Cardiac muscle cell (in vitro differentiated cells and primary cell): ENCODE measurements at places on chromosomes 1 and 21. TPM values are rescaled to one million over a fixed set of nuclear protein-coding genes. Genes with fewer than 3 reads are reported as not detected.
A peak's percentile ranks its signal among the peaks of the same experiment; 100 is the strongest.

DNA sequence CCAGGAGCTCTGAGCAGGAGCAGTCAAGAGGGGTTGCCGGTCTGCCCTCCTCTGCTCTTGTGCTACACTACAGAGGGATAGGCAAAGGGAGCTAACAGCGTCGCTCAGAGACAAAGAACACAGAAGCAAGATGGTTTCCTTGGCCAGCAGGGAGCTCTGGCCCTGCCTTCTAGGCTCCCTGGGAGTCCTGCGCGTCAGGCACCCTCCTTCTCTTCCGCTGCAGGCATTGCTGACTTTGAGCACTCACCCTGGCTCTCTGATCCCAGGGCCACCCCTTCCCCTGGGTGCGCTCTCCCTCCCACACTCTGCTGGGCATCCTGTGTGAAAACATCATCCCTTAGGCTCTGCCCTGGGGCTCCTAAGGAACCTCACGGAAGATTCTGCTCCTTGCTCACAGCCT is 489 bp downstream of the TNNI1 start:
- H3K4me3 ChIP-seq = peak overlapping the region; percentile 48
- no peaks in the 10 kb centered on the region for H3K27me3 ChIP-seq
- no peak for DNase-seq
- peaks cover 11% of the 10 kb centered on the region for H3K36me3 ChIP-seq

- no peak overlapping the region for H3K27ac ChIP-seq
- DNase-seq = no peak
- no peak overlapping the region for H3K4me3 ChIP-seq
- H3K4me1 ChIP-seq = no peaks in the 10 kb centered on the region
- H3K27me3 ChIP-seq = no peaks in the 10 kb centered on the region
These were observed 130.4 kb downstream of the LHX4 start for GRCh38 chr1:180360333-180361075.

DNA sequence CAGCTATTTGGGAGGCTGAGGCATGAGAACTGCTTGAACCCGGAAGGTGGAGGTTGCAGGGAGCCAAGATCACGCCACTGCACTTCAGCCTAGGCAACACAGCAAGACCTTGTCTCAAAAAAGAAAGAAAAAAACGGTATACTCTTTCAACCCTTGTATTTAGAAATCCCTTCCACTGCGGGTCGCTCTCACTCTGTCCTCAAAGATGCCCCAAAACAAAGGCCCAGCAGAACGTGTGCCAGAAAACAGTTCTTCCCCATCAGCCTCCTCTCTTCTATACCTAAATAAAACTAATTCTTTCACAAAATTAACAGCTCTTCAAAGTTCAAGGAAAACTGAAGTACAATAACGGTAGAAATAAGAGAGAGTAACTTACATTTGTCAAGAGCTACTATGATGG is 13.2 kb downstream of the SETD4 start:
- no peaks in the 10 kb centered on the region for H3K4me1 ChIP-seq
- H3K27ac ChIP-seq = no peak overlapping the region
- H3K27me3 ChIP-seq = no peaks in the 10 kb centered on the region
- DNase-seq = no peak
- no peak overlapping the region for H3K4me3 ChIP-seq

- H3K27ac ChIP-seq = no peak overlapping the region
- H3K27me3 ChIP-seq = no peaks in the 10 kb centered on the region
- no peaks in the 10 kb centered on the region for H3K36me3 ChIP-seq
- peaks cover 9% of the 10 kb centered on the region for H3K4me1 ChIP-seq
- no peak overlapping the region for H3K4me3 ChIP-seq
These were observed 34.2 kb downstream of the KRTAP10-1 start for GRCh38 chr21:44505673-44506278.

DNA sequence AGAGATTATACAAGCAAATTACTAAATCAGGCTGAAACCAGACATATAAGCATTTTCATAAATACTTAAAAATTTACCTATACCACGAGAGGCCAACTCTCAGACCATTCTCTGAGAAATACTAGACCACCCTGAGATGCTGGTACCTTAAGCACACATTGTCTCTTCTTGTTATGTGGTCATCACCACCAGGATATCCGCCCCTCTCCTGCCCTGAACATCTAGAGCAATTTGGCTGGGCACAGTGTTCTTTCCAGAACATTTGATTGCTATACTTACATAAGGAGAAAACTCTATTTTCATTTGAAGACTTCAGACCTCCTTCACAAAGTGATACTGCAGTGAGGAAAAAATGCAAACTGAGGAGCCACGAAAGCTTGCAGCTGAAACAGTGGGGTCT is 36.2 kb upstream of the DUSP10 start:
- H3K27ac ChIP-seq = no peak overlapping the region
- no peaks in the 10 kb centered on the region for H3K36me3 ChIP-seq
- no peak for DNase-seq
- no peaks in the 10 kb centered on the region for H3K4me1 ChIP-seq

DNA sequence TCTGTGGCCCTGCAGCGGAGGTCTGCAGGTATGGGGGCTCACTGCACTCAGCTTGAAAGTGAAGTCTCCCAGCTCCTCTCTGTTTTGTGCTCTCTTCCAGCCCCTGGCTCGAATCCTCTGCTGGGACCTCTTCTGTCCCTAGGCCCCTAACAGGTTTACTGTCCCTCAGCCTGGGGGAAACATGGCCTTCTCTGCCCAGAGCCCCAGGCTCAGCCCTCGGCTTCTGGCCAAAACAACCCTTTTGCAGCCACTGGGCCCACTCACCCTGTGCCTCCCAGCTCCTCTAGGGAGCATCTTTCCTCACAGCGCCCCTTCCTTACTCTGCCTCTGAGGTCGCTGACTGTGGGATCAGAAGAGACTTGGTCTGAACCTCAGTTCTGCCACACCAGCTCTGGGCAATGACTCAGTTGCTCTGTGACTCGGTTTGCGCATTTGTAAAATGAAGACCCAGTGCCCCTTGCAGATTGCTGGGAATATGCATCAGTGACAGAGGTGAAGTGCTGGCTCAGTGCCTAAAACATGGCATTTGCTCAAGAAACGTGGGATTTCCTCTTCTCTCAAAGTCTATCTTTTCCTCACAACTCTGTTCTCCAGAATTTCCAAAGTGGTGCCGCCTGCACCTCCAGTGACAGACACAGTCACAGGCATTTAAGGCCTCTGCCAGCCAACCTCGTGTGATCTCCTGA is 26.5 kb upstream of the TENT5C start:
- H3K27me3 ChIP-seq = no peaks in the 10 kb centered on the region
- DNase-seq = no peak
- no peak overlapping the region for H3K4me3 ChIP-seq
- no peaks in the 10 kb centered on the region for H3K36me3 ChIP-seq

- no peaks in the 10 kb centered on the region for H3K27me3 ChIP-seq
- peaks cover 4% of the 10 kb centered on the region for H3K4me1 ChIP-seq
- H3K4me3 ChIP-seq = no peak overlapping the region
- peak; percentile 3 for DNase-seq
These were observed 64.0 kb upstream of the ASB17 start for GRCh38 chr1:75996196-75996595.

DNA sequence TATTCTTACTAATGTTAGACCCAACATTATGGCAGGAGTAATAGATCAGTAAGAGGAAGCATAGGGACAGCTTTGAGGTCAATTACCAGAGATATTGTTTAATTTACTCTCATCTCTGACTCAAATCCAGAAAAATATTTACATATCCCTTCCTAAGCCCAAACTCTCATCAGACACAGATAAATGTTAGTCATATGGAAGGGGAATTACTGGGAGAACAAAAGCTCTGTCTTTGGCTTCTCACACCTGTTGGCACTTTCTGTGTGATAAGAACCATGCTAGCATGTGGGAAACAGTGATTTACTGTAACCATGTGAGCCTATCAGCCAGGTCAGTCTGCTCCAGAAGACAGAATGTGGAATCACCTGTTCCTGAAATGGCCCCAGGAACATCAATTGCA is 72.4 kb downstream of the DUSP10 start:
- H3K27ac ChIP-seq = no peak overlapping the region
- no peak for DNase-seq
- no peaks in the 10 kb centered on the region for H3K36me3 ChIP-seq

DNA sequence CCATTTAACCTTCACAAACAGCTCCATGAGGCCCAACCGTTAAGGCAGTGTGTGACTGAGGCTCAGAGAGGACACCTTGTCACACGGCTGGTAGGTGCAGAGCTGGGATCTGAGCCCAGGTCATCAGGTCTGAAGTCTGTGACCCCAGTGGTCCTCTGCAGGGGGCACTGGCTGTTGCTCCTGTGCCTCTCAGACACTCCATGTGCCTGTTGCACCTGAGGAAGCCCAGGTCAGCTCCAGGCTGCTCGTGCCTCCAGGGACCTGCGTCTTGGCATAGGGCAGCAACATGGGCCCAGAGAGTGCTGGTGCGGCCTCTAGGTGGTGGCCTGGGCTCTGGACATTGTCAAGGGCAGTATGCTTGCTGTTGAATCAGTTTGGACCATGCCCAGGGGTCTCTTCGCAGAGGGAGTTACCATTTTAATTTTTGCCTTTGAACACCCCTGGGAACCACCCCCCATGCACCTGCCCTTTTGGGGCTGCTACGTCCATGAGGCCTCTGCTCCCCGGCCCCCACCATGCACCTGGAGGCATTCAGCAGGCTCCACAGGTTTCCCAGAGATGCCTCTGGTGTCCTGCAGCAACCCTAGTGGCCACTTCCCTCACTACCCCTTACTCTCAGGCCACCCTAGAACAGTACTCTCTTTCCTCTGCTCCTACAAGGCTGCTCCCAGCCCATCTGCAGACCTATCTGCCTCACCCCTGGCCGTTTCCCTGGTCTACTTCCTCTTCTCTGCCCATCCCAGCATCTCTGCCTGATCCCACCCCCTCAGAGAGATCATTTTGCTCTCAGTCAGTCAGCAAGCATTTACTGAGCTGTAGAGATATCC is 25.2 kb upstream of the EPS8L3 start:
- H3K36me3 ChIP-seq = no peaks in the 10 kb centered on the region
- no peaks in the 10 kb centered on the region for H3K27me3 ChIP-seq
- H3K27ac ChIP-seq = peak overlapping the region; percentile 73
- H3K4me3 ChIP-seq = no peak overlapping the region
- peaks cover 60% of the 10 kb centered on the region for H3K4me1 ChIP-seq

The C8A gene
- not detected in 2 replicates for total RNA-seq

DNA sequence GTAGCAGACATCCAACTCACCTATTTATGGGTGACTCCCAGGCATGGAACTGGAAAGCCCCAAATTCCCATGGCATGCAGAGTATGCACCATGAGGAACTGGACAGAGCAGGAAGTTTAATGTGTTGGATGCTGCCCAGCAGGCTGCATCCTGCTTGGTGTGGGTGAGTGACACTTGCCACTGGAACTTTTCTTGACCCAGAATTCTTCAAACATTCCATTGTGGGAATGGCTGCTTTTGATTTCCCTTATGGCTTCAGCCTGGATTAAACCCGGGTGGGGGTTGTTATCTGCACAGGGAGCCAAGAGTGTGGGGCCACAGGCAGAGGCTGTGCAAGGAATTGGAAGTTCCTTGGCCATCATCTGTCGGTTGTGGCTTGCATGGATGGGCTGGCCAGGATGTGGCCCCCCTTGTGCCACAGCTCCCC is 26.9 kb upstream of the BACE2 start:
- no peaks in the 10 kb centered on the region for H3K27me3 ChIP-seq
- H3K4me1 ChIP-seq = no peaks in the 10 kb centered on the region
- H3K4me3 ChIP-seq = no peak overlapping the region
- no peaks in the 10 kb centered on the region for H3K36me3 ChIP-seq
- peak; percentile 18 for DNase-seq

The TSPEAR gene
- 2.8 and 3.2 TPM in 2 replicates for total RNA-seq

DNA sequence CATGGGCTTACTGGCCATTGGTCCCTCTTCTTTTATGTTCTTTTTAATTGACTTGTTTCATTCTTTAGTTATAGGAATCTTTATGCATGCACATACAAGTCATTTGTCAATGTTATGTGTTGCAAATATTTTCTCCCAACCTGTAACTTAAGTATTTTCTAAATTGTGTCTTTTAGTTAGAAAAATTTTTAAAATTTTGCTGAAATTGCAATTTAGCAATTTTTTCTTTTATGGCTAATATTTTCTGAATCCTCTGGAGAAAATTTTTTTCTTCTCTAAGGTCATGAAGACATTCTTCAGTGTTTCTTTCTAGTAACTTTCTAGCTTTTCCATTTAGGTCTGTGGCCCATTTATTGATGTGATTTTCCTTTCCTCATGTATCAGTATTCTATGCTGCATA is 48.9 kb upstream of the TENT5C start:
- no peak for DNase-seq
- H3K27me3 ChIP-seq = no peaks in the 10 kb centered on the region
- no peak overlapping the region for H3K4me3 ChIP-seq
- no peak overlapping the region for H3K27ac ChIP-seq

GRCh38 chr1:201850053-201850397 is 21.1 kb downstream of the IPO9 start:
- H3K27ac ChIP-seq = peak overlapping the region; percentile 35
- H3K36me3 ChIP-seq = peaks cover 67% of the 10 kb centered on the region
- no peaks in the 10 kb centered on the region for H3K4me1 ChIP-seq
- DNase-seq = no peak
- no peak overlapping the region for H3K4me3 ChIP-seq
- H3K27me3 ChIP-seq = no peaks in the 10 kb centered on the region

- no peak for DNase-seq
- H3K4me1 ChIP-seq = peaks cover 11% of the 10 kb centered on the region
- no peak within 1 kb of the TSS for H3K27ac ChIP-seq
- no peaks in the 10 kb centered on the region for H3K27me3 ChIP-seq
- H3K36me3 ChIP-seq = no peaks in the 10 kb centered on the region
These were observed at the start of gene LCK for GRCh38 chr1:32250893-32251716. LCK (plus strand) TSS chr1:32251265; CDS start chr1:32274330, 23,065 bp downstream.

DNA sequence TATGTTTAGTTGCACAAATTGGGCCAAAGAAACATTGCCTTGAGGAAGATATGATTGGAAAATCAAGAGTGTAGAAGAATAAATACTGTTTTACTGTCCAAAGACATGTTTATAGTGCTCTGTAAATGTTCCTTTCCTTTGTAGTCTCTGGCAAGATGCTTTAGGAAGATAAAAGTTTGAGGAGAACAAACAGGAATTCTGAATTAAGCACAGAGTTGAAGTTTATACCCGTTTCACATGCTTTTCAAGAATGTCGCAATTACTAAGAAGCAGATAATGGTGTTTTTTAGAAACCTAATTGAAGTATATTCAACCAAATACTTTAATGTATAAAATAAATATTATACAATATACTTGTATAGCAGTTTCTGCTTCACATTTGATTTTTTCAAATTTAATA is 43.0 kb downstream of the CD46 start:
- DNase-seq = peak; percentile 19
- no peak overlapping the region for H3K4me3 ChIP-seq

DNA sequence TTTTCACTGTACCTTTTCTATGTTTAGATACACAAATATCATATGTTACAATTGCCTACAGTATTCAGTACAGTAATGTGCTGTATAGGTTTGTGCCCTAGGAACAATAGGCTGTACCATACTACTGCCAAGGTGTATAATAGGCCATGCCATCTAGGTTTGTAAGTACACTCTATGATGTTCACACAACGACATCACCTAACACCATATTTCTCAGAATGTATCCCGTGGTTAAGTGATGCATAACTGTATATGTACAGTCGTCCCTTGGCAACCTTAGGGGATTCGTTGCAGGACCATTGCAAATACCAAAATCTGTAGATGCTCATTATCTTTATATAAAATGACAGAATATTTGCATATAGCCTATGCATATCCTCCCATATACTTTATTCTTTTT is 5.8 kb upstream of the SSR2 start:
- no peak overlapping the region for H3K27ac ChIP-seq
- H3K27me3 ChIP-seq = no peaks in the 10 kb centered on the region
- no peak for DNase-seq
- no peaks in the 10 kb centered on the region for H3K4me1 ChIP-seq

The LCE1A gene
- not detected in 2 replicates for total RNA-seq

- peaks cover 11% of the 10 kb centered on the region for H3K36me3 ChIP-seq
- H3K27ac ChIP-seq = peak overlapping the region; percentile 79
- no peaks in the 10 kb centered on the region for H3K27me3 ChIP-seq
- DNase-seq = peak; percentile 46
These were observed 645 bp downstream of the ATP6V0B start for GRCh38 chr1:43975249-43975961.
